Stimulated activated CD4-positive, alpha-beta T cell treated with anti-CD3 and anti-CD28 coated beads, Interleukin-4, amount 100 ng/mL, for 24 hours (primary cell): ENCODE measurements at places on chromosomes 1 and 21.
A peak's percentile ranks its signal among the peaks of the same experiment; 100 is the strongest.

- DNase-seq = peak; percentile 49
Measured at GRCh38 chr1:26126321-26127084, 14.9 kb downstream of the PDIK1L start.

- DNase-seq = no peak
Measured at GRCh38 chr1:171295821-171296220, 18.2 kb upstream of the FMO4 start.

GRCh38 chr1:236773919-236774318, 21.2 kb upstream of the MTR start:
- no peak for DNase-seq

- DNase-seq = no peak
Measured at GRCh38 chr1:154572468-154573167, 5.0 kb downstream of the CHRNB2 start.
